ENCODE measurements at places on chromosomes 4 and X. TPM values are rescaled to one million over a fixed set of nuclear protein-coding genes. Genes with fewer than 3 reads are reported as not detected.

Gene HAND2
- 0.31 TPM for total RNA-seq

Gene TCEAL1
- 40.7 TPM for total RNA-seq

Gene POF1B
- total RNA-seq, result 2.6 TPM

Gene SPANXB1
- 2.5 TPM for total RNA-seq

Gene TLR10
- total RNA-seq, result 0.06 TPM

Gene KLHL5
- total RNA-seq, result 57.5 TPM

Gene TMEM150C
- 0.53 TPM for total RNA-seq

Gene ARHGAP6
- total RNA-seq, result not detected

Gene STX18
- total RNA-seq, result 21.1 TPM

Data from A549 treated with ZK216348 at 1 μM for 4 hours (cell line).